Stimulated activated CD8-positive, alpha-beta memory T cell treated with anti-CD3 and anti-CD28 coated beads, Interleukin-15, amount 100 ng/mL, for 24 hours (primary cell): ENCODE measurements at places on chromosomes 4 and X.

GRCh38 chrX:143663755-143664154, 27.9 kb upstream of the SLITRK4 start:
- no peak for DNase-seq

DNA sequence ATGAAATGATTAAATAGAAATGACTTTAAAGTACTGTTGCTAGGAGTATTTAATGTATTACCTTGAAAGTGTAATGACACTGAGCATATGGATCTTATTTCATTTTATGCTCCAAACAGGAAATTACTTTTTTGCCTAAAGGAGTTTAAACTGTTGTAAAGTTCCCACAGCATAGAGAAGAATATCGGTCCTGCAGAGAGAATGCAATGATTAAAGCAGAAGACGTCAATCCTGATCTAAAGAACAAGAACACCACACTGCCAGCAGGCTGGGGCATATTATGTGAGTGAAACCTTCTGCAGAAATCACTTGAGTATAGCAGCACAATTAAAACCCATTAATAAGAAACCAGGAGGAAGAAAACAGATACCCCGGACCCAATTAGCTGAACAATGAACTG, 72.8 kb upstream of the CAMK2D start:
- DNase-seq = no peak

DNA sequence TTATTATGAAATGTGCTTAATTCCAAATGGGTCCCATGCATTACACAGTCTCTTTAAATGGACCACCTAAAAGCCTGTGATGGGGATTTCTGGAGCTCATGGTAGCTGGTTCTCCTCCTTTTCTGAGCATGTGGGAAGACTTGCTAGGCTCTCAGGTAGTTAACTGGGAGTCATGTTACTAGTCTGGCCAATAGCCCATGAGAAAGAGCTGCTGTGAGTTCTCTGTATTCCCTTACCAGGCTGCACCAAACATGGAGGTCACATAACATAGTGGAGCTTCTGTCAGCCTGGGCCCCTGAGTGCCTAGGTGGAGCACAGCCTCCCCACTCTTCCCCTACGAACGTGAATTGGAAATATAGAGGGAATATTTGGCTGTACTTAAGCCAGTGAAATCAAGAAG, 198.4 kb downstream of the MAML3 start:
- DNase-seq = no peak

- DNase-seq = no peak
Observed at GRCh38 chr4:6703786-6704185, 5.9 kb downstream of the MRFAP1L1 start.

- no peak for DNase-seq
Observed at GRCh38 chr4:31005037-31005436, 284.9 kb downstream of the PCDH7 start.

- DNase-seq = no peak
Observed at GRCh38 chr4:26385690-26386089, 64.9 kb downstream of the RBPJ start.

DNA sequence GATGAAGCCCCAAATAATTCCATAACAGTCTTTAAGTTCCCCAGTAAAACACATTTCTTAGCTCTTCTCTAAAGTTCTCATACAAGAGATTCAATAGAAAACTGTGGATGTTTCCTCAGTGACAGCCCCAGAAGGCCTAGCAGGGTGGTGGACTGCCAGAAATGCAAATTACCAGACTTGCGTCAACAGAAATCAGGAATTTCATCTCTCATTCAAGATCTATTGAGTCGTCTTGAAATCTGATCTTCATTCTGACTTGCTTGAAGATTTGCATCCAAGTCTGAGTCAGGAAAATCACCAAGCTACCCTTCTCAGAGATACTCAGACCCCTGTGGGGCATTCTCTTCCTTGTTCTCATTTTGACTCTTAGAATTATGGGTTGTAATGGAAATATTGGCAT, 68.9 kb upstream of the NDP start:
- DNase-seq = no peak

GRCh38 chr4:83625821-83626220, 89.9 kb downstream of the GPAT3 start:
- DNase-seq = no peak

- no peak for DNase-seq
Observed at GRCh38 chr4:100489305-100489704, 28.5 kb downstream of the EMCN start.

GRCh38 chr4:2353222-2354107, 65.0 kb downstream of the ZFYVE28 start:
- no peak for DNase-seq

DNA sequence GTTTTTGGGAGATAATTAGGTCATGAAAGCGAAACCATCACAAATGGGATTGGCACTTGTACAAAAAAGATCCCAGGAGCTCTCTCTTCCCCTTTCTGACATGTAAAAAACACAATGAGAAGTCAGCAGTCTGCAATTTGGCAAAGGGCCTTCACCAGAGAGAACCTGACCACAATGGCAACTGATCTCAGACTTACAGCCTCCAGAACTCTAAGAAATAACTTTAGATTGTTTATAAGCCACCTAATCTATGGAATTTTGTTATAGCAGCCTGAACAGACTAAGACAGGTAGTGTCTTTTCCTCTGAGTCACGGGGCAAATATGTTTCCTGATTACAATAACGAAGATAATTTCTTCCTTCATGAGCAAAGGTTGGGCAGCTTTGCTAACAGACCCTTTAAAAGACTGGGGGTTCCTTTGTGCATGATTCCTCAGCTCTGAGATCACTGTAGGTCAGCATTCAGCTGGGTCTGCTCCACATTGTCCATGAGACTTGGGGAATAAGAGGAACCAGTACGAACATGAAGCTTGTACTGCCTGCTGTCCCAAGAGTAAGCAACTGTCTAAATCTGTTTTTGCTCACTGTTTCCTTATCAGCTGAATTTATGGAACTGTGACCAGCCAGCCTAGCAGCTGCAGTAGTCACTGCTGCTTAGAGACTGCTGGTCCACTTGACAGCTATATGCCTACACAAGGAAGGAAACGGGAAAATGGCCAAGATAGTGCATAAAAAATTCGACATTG, 191.6 kb downstream of the ANAPC10 start:
- DNase-seq = no peak

GRCh38 chrX:53678667-53679066, 7.9 kb downstream of the HUWE1 start:
- DNase-seq = no peak

DNA sequence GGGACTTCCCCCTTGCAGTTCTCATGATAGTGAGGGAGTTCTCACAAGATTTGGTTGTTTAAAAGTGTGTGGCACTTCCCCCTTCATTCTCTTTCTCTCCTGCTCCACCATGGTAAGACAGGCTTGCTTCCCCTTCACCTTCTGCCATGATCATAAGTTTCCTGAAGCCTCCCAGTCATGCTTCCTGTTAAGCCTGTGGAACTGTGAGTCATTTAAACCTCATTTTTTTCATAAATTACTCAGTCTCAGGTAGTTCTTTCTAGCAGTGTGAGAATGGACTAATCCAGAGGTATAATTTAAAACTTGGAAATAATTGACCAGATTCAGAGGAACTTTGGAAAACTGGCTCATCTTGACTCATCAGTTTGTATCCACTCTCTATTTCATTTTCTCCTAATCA, 129.0 kb downstream of the TMEM47 start:
- DNase-seq = no peak

GRCh38 chrX:138034136-138034535, 468.2 kb downstream of the ZIC3 start:
- DNase-seq = no peak

DNA sequence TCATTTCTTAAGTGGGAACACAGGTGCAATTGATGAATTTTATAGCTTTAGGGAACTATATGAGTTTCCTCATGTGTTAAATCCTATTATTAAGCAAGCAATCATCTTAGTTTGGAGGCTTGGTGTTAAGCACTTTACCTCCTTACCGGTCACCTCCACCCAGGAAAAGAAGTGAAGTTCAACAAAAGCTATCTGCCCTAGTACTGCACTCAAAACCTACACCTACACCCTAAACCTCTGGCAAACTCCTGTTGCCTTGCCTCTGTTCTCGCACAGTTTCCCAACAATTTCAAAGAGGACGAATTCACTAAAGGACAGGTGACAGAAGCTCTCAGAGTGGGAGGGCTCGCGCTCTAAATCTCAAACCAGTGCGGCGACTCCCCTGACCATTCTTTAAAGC, 85.7 kb upstream of the TENT5D start:
- DNase-seq = no peak

DNA sequence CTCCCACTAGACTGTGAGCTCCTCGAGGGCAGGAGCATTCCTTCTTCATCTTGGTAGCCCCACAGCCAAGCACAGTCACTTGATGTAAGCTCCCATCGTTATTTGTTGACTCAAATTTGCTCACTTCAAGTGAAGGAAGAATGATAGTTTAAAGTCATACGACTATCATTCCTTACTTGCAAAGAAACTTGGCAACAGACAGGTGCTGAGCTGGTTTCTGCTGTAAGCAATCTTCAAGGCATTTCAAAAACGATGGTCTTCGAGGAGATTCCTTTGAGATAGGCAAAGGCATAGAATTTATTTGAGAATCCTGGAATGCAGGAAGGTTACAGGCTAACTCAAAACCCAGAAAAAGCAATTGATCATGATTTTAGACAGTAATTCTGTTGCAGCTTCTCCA, 64.8 kb downstream of the QDPR start:
- DNase-seq = no peak

GRCh38 chr4:85151786-85152185, 185.3 kb upstream of the WDFY3 start:
- no peak for DNase-seq

GRCh38 chr4:26093551-26093950, 179.5 kb downstream of the SMIM20 start:
- DNase-seq = no peak

- DNase-seq = no peak
Observed at GRCh38 chr4:37993806-37994205, 33.6 kb downstream of the PTTG2 start.

GRCh38 chr4:10106421-10107039, 10.1 kb downstream of the WDR1 start:
- DNase-seq = no peak

DNA sequence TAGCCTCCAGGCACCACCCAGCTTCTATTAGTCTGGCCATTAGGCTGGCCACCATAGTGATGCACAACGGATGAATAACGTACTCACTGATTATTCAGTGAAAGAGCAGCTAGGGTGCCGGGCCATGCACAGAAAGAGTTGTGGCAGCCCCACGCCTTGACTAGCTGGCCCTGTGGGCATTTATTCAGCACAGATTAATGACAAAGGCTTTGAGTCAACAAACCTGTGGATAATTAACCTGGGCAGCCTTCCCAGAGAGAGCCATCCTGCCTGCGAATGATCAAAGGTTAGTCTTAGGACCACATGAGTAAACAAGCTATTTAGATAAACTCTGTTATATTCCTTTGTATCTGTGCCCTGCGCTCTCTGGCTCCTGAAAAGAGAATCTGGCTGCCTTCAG, 37.2 kb downstream of the MAP9 start:
- no peak for DNase-seq

DNA sequence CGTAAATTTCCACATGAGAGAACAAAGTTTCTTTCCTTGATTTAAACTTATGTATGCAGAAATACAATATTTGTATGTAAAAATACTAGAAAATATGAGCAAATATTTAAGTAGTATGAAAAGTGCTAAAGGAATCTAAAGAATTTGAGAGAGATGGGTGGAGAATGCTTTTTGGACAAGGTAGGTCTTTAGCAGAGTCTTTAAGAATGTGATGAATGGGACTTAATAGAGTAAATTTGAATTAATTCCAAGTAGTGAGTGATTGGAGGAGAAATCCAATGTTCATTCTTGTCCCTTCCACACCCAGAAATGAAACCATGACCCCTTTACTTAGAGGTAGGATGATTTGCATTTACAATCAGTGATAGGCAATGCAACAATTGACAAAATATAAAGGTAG, 570.9 kb upstream of the ZFP42 start:
- no peak for DNase-seq

GRCh38 chr4:95124906-95125504, 367.2 kb downstream of the BMPR1B start:
- no peak for DNase-seq
